ENCODE measurements at places on chromosomes 3 and 15. TPM values are rescaled to one million over a fixed set of nuclear protein-coding genes. Genes with fewer than 3 reads are reported as not detected.

GRCh38 chr15:85828126-85828525, 33.4 kb upstream of the KLHL25 start:
- DNase-seq: no peak

The FAM219B gene
- 168 TPM for total RNA-seq

DNA sequence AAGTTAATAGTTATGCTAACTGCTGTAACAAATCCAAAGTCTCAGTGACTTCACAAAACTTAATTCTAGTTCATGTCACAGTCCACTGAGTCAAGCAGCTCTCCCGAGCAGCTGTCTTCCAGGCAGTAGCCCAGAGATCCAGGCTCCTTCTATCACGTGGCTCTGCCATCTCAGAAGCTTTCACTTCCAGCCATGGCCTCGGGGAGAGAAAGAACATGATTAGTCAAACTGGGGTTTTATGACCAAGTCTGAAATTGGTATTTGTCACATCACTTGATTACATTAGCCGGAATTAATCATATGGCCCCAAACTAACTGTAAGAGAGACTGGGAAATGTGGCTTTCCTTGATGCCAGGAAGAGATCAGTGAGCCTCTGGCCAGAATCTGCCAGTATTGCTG, 70.2 kb upstream of the DGKG start:
- no peak for DNase-seq

GRCh38 chr15:62403164-62403809, 238.2 kb upstream of the C2CD4B start:
- DNase-seq: peak; percentile 75

GRCh38 chr15:101431301-101431700, 58.2 kb downstream of the PCSK6 start:
- DNase-seq: no peak

The IL20RB gene
- total RNA-seq: 0.77 TPM

DNA sequence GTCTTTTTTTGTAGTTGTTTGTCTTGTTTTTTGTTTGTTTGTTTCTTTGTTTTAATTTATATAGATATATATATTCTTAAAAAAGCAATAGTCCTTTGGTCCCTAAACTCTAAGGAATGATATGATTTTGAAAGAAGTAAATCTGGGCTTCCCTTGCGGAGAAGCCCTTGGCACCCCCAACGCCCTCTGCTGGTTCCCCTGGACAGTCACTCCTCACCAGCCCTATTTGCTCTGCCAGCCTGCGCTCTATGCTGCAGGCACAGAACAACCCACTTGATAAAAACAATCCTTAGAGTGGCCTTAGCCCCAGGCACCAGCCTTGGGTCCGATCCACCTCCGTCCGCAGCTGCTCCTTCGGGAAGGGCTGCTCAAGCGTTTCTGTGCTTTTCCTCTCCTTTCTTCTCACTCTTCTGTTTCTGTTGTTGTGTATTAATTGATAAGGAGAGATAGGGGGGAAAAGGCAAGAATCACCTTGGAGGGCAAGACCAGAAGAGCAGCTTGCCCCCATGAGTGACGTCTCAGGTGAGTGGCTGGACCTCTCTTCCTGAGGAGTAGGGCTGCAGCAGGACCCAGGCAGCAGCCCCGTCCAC, 13.7 kb upstream of the PARP6 start:
- peak; percentile 55 for DNase-seq

DNA sequence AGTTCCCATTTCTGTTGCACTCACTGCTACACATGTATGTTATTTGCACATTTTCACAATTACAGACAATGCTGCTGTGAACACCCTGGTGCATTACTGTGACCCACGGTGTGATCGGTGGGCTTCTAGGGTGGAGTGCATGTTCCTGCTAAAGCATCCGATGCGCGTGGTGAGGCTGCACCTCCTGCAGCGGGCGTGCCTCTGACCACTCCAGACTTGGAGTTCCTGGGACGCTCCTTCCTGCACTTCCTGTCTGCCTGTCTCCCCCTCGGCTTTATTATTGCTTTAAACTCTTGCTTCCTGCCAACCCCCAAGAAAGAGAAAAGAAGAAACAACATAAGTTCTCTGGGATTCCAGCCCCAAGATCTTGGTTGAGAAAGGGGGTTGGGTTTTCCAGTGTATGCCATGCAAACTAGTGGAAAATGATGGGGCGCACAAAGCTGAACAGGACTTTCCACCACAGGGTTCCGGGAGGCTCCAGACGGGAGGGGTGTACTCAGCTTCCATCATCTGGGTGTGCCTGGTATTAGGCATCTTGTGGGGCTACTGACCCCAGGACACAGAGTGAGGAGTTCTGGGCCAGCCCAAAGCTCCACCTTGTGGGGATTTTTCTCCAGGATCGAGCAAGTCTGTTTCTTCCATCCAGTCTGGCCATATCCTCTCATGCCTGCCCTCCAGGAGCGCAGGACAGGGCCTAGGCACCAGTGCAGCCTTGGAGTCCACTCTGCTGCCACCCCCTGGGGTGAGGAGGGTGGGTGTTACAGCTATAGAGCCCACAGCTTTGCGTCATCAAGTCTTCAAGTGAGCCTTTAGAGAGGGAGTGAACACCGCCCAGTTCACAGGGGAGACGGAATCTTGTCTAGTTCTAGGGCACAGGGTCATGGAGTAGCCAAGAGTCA, 11.2 kb downstream of the RPL32 start:
- no peak for DNase-seq

All from cardiac muscle cell (in vitro differentiated cells and primary cell).